ENCODE measurements at places on chromosomes 3 and 15.

- DNase-seq = no peak
These were observed 4.9 kb upstream of the TBC1D5 start for GRCh38 chr3:17747174-17747889.

DNA sequence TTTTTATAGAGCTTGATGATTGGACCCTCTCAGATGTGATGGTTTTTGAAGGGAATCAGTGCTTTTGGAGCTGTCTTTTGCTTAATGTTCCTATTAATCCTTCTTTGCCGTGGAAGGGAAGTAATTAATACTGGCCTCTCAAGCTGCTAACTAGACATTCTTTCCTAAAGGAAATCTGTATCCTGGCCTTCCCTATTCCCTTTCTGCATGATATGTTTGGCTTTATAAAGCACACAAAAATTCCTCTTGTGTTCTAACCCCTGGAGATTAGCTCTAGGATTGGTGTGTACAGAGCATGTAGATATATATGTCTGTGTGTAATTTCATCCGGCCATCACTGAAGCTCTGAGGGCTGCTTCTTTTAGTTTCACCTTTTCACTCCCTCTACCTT, 6.9 kb downstream of the ATXN7 start:
- DNase-seq = no peak

- no peak for DNase-seq
These were observed 36.8 kb upstream of the MAP3K13 start for GRCh38 chr3:185325946-185326791.

DNA sequence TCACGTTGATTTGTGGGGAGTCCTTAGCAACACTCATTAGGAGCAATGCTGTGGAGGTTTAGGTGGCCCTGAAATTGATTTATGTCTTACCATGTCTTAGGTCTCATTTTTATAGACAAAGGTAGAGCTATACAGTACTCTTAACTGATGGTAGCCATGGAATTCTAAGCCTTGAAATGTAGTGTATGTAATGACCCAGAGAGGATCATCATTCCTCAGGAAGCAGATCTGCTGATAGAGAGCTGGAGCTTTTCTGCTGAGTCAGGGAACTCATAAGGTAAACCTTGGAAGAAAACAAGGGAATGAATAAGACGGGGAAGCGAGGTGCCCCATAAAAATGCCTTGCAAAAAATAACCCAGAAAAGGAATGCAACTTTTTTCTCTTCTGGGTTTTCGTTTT, 34.0 kb upstream of the ZNF639 start:
- no peak for DNase-seq

DNA sequence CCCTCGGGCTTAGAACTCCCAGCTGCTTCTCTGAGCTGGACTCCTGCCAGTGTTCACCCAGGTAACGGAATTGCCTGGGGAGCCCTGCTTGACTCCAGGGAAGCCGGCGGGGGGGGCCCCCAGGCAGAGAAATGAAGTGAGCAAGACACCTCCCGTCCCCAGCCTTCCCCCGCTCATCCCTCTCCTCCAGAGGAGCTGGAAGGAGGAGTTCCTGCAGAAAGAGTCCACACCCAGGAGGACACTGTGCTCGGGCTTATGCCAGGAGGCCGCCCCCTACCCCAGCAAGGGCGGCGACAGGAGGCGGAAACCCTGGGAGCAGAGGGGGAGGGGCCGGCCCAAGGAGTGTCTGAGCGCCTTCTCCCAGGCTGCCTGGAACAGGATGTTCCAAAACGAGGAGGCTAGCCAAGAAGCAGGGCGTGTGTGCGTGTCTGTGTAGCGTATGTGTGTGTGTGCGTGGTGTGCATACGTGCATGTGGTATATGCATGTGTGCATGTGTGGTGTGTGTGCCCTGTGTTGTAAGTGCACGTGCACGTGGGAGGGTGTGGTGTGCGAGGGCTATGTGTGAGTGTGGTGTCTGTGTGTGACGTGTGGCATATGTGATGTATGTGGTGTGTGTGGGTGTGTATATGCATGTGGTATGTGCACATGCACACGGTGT, 511.3 kb downstream of the SHQ1 start:
- no peak for DNase-seq

DNA sequence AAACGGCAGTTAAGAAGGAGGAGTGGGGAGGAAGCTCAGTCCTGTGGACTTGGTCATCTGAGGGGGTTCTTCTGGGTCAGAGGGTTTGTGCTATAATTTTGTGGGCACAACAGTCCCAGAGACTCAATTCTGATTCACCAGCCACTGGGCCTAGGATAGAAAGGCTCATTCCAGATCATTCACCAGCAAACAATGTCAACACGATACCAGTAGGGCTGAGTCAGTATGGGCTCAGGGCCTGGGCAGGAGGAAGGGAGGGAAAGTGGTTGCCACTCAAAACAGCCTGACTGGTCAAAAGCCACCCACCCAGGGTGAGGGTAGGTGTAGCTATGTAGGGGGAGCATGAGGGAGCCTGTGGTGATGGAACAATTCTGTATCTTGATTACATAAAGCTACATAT, 86.9 kb upstream of the MEX3B start:
- DNase-seq = no peak

DNA sequence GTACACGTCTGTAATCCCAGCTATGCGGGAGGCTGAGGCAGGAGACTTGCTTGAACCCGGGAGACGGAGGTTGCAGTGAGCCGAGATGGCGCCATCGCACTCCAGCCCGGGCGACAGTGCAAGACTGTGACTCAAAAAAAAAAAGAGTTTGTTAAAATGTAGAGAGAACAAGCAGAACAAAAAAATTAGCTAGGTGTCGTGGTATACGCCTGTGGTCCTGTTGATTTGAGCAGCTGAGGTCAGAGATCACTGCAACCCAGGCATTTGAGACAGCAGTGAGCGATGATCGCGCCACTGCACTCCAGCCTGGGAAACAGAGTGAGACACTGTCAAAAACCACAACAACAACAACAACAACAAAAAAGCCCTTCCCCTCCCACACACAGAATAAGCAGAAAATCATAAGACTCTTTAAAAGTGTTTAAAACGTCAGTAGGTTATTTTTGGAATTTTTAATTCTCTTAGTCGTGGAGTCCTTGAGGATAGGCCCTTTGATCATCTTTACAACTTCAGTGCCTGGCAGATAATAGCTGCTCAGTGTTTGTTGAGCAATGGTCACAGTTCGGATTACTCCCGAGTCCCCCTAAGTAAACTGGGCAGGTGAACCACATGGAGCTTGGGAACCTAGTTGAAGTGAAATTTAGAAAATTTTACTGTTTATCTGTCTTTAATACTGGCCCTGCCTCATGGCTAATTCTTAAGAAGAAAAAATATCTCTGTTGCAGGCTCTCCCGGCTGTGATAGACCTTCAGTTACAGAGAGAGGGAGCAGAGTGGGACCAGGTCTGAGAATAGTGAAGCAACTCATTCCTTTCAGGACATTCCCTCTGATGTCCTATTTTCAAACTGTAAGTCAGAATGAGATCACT, 6.2 kb downstream of the NIPA2 start:
- no peak for DNase-seq

GRCh38 chr3:134039161-134039862, 9.6 kb upstream of the SLCO2A1 start:
- DNase-seq = no peak

DNA sequence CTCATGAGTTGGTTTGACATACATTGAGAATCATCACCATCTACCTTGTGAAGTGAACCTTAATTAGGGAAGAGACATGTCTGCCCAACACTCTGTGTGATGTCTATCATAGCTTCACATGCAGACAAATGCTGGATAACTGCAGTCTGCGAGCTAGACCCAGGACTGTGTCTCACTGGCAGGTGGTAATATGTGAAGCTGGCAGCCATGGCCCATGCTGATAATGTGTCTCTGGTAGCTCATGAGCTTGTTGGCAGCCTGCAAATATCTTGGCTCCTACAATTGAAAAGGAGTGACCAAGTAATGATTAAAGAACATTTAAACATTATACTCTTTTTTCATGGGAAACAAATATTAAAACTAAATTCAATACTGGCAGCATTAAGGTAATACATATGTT, 234.8 kb downstream of the CHST2 start:
- DNase-seq = no peak

DNA sequence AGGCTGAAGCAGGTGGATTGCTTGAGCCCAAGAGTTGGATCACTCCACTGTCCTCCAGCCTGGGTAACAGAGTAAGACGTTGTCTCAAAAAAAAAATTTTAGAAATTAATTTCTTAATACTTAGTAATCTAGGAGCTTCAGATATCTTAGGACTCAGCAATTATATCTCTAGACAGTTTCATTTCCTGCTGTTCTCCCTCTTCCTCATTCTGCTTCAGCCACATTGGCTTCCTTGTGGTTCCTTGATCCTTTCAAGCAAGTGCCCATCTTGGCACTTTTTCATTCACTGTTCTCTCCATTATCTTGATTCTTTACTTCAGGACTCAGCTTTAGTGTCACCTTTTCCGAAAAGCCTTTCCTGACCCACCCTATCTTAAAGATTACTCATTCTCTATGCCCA, 22.5 kb downstream of the TMEM202 start:
- DNase-seq = no peak

DNA sequence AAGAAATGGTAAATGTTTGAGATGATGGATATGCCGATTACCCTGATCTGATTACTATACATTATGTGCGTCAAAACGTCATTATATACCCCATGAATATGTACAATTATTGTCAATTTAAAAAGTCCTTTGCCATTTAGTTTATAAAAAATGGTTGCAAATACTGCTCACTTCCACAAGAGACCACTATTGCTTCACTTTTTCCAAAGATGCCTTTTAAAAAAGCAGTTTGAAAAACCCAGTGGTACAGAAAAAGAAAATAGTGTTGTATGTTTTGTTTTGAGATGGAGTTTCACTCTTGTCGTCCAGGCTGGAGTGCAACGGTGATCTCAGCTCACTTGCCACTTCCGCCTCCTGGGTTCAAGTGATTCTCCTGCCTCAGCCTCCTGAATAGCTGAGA, 39.3 kb downstream of the EDEM1 start:
- DNase-seq = no peak

DNA sequence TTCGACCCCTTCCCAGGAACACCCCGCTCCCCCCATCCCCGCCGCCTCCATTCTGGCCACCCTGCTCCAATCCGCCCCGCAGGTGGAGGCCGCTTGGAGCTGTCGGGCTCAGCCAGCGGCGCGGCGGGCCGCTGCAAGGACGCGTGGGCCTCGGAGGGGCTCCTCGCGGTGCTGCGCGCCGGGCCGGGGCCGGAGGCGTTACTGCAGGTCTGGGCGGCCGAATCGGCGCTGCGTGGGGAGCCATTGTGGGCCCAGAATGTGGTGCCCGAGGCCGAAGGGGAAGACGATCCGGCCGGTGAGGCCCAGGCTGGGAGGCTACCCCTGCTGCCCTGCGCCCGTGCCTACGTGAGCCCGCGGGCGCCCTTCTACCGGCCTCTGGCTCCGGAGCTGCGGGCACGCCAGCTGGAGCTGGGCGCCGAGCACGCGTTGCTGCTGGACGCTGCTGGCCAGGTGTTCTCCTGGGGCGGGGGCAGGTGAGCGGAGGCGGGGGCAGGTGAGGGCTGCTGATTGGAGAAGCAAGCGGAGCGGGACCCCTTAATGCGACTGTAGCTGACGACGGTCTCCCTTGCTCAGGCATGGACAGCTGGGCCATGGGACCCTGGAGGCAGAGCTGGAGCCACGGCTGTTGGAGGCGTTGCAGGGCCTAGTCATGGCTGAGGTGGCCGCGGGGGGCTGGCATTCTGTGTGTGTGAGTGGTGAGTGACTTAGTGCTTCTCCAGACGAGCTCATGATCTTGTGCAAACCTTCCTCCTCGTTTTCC, 2.5 kb downstream of the RCCD1 start:
- DNase-seq = no peak

DNA sequence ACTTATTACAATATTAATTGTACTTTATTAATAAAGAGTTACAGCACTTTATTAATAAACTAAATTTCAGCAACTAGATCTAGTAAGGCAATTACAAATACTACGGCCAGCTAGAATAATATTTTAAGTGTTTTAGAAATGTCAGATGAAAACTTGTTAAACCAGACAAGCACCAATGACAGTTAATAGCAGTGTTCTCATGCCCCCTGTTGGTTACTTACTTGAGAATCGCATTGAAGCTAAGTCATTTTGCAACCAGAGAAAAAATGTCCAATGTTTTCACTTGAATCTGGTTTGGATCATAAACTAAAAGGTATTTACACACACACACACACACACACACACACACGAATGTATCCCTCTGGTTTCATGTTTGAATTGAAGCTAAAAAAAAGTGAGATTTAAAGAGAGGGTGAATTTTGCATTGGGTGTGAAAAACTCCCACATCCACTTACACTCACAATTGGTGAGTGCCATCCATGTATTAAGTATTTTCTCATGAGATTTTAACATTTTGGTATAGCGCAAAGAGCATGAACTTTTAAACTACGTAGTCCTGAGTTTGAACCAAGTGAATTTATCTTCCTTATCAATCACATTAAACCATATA, 347.7 kb downstream of the ZBBX start:
- DNase-seq = peak; percentile 55

DNA sequence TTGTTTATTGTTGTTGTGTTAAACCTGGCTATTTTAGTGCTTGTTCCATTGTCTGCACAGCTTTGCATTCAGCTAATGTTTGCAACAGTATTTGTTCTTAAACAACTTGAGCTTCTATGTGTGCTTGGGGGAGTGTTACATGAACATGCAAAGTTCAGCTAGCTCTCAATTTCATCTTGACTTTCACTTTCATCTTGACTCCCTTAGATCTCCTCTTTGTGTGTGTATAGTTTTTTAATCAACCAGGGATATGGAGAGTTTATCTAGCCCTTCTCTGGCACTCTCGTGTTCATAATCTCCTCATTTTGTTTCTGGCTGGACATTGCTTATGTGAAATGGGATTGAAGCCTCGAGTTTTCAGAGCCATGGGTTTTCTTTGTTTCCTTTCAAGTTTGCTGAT, 212.4 kb upstream of the ZBTB20 start:
- no peak for DNase-seq

- no peak for DNase-seq
These were observed 28.5 kb upstream of the POLG start for GRCh38 chr15:89363133-89363532.

DNA sequence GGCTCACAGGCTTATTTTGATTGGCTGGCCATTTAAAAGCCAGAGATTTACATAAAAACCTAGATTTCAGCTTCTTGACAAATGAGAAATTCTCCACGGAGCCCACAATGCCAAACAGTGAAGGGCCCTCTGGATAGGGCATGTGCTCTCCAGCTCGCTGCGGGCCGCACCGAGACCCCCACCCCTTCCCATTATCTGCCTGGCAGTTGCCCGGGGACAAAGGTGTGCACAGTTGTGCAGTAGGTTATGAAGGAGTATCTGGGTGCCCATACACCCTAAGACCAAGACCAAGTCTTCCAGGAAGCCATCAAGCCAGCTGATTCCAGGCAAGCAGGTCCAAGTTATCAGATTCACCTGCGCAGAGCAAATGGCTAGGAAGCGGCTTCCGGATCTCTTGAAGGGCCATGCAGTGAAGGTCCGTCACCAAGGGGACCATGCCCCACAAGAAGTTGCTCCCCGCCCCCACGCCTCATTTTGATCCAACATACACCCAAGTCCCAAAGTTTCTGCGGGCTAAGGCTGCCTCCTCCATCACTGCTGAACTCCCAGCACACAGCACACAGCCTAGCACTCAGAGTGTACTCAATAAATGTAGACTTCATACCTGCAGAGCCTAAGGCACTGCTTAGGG, 1.3 kb downstream of the MRPS25 start:
- DNase-seq = no peak
